ENCODE measurements at places on chromosomes 6 and 20. TPM values are rescaled to one million over a fixed set of nuclear protein-coding genes. Genes with fewer than 3 reads are reported as not detected.

The BPIFB2 gene
- not detected for total RNA-seq

The KCNS1 gene
- total RNA-seq, result 1.2 TPM

The FLRT3 gene
- total RNA-seq, result 40.5 TPM

The SLC17A3 gene
- total RNA-seq, result not detected

The CCN2 gene
- total RNA-seq, result 8.5 TPM

The NRSN1 gene
- 26.8 TPM for total RNA-seq

The HNF4A gene
- total RNA-seq, result 0.09 TPM

The TGM2 gene
- 10.8 TPM for total RNA-seq

The SNRNP48 gene
- total RNA-seq, result 21.5 TPM

The GSTA3 gene
- total RNA-seq, result not detected

DNA sequence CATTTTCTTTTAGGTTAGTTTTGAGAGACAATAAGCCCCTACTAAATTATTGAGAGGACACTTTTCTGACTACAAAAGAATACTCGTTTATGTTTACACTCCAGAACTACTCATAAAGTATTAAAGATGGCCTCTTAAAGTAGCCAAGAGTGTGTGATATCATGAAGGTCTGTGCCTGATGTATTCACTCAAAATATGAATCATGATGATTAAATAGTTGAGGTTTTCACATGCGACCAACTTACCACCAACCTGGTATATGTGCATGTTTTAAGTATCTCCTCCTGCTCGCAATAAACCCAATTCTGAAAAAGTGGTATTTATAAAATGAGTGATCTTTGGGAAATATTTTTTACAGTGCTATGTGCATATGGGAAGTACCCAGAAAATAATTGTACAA lies 43.9 kb downstream of the IL20RA start:
- DNase-seq, result no peak

DNA sequence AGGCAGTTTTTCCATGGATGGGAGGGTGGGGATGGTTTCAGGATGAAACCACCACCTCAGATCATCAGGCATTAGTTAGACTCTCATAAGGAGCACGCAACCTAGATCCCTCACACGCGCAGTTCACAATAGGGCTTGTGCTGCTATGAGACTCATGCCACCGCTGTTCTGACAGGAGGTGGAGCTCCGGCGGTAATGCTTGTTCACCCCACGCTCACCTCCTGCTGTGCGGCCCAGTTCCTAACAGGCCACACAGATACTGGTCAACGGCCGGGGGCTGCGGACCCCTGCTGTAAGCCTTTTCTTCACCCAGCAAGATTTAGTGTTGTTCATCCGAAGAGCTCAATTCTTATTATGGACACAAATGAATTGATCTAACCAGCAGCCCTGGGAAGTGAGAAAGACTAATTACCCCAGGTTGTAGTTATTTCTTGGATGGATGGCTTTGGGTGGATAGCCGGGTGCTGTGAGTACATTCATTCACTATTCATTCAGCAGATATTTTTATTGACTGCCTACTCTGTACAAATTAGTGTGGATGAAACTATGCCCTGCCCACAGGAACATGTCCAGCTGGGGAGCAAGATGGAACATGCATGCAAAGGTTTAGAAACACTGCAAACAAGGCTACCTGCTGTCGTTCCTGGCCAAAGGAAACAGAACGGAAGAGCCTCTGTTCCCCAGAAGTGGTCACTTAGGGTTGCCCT lies 57.2 kb downstream of the RIOK1 start:
- DNase-seq, result no peak

DNA sequence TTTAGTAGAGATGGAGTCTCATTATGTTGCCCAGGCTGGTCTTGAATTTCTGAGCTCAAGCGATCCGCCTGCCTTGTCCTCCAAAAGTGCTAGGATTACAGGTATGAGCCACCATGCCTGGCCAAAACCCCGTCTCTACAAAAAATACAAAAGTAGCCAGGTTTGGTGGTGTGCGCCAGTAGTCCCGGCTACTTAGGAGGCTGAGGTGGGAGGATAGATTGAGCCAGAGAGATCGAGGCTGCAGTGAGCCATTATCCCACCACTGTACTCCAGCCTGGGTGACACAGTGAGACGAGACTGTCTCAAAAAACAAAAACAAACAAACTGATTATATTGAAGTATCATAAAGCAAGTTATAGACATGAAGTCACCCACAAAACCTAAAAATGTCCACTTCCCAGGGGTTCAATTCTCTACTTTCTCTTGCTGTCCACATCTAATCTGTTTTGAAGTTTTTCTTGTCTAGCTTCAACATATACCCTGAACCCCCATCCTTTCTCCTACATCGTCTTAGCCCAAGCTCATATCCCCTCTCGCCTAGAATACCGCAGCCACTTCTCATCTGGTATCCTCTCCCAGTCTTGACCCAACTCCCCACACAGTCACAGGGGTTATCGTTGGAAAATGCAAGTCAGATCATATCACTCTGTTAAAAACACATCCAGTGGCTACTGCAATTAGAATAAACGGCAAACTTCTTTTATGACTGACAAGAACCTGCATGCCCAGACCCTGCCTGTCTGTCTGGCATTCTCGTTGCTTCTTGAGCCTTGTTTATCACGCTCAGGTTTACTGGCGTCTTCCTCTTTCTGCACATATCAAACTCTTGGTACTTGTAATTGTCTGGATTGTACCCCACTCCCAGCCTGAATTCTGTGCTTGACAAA lies 20.1 kb upstream of the NCOA3 start:
- DNase-seq, result no peak

DNA sequence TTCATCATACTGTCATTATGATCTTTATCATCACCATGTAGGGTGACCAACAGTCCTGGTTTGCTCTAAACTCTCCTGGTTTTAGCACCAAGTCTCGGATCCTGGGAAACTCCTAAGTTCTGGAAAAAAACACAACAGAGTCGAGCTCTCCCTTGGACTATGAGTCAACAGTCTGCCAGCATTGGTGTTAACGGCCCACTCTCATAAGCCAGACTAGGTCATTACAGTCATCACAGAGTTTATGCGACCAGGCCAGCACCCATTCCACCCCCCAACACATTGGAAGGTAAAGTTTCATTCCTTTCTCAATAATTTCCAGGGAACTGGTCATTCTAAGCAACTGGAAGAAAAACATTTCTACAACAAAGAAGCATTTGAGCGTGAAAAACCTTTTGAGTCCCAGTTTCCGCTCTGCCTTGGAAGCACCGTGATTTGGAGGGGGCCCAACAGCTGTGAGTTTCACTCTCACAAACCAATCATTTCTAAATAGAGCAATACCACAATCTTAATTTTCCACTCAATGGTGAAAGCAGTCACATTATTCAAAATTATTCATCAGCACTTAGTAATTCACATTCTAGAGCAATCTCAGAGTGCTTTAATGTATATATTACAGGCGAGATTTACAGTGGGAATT lies 445.0 kb downstream of the CDH26 start:
- no peak for DNase-seq

DNA sequence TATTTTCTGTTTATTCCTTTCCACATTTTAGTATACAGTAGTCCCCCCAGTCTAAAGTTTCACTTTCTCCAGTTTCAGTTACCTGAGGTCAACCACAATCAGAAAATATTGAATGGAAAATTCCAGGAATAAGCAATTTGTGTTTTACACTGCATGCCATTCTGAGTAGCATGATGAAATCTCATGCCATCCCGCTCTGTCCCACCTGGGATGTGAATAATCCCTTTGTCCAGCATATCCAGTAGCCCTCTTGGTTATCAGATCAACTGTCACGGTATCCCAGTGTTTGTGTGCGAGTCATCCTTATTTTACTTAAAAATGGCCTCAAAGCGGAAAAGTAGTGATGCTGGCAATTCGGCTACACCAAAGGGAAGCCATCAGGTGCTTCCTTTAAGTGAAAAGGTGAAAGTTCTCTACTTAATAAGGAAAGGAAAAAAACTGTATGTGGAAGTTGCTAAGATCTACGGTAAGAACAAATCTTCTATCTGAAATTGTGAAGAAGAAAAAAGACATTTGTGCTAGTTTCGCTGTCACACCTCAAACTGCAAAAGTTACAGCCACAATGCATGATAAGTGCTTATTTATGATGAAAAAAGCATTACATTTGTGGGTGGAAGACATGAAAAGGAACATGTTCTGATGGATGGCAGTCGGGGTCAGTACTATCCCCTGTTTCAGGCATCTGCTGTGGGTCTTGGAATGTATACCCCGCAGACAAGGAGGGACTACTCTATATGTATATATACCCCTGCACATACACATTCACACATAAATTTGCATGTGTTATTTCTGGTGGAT lies 11.3 kb downstream of the NOX3 start:
- no peak for DNase-seq

GRCh38 chr20:8150591-8150990 lies 18.5 kb downstream of the PLCB1 start:
- no peak for DNase-seq

- DNase-seq, result no peak
Observed at GRCh38 chr6:169895000-169895759, 143.8 kb downstream of the ERMARD start.

DNA sequence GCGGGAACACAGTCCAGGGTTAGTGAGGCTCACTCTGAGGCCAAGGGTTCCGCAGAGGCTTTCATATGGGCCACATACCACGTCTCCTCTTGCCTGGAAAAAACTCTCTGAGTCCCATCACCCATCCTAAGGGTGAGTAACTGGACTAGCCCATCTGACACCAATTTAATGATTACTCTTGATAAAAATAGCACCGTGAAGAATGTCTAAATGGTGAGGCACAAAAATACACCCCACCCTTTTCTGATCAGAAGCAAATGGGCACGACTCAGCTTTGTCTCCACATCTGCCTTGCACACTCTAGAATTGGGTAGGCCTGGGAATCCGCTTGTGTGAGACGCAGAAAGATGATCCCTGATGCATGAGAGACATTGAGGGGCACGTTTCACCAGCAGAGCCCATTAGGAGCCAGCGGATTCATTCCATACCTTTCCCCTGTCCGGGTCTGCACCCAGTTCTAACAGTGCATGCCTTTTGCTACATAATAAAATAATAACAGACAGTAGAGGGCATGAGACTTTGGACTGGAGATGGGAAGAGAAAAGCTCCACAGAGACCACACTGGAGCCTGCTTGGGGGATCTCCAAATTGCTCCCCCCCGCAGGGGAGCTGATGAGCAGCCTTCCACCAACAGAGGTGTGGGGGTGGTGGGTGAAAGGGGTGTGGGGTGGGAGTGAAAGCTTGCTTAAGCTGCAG lies 110.0 kb upstream of the KCNK16 start:
- no peak for DNase-seq

DNA sequence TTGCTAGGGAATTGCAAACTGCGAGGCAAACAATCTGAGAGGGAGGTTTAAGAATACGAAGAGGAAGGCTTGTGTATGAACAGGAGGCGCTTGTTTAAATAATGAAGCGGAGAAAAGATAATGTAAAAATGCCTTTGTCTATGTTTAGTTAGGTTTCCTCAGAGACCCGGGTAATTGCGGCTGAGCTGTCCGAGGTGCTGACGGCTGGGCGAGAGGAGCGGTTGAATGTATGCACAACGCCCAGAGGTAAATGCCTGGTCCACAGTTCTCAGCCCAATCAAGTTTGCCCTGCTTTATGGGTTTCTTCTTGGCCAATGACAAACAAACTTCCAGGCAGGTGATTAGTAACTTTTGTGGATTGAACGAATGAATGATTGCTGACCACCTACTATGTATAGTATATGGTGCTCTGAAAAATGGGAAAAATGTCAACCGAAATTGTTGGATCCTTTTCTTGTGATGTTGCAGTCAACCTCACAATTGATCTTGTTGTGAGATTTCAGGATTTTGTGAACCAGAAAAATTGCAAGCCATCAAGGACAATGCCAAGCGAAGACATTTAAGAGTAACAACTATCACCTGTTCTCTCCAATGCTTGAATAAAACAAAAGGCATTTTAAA lies 38.3 kb upstream of the SLC32A1 start:
- DNase-seq, result no peak

All from cerebellum (tissue), 4 donors.